ENCODE measurements at places on chromosomes 2 and 18.

DNA sequence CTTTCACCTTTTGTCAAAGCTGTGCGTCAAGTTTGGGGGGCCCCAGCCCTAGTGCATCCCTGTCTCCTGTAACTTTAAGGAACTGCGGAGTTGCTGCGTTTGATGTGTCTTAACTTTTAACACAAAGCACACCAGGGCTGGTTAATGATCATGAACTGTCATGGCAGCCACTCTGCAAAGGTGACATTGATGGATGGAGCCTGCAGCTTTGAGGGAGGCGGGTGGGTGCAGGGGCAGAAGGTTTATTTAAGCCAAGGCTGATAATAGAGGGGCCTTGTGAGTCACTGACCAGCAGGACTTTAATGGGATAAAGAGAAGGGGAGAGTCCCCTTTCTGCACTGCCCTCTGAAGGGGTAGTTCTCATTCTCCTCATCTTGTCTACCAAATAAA, 190.2 kb upstream of the GATA6 start:
- DNase-seq: no peak

- DNase-seq: no peak
Measured at GRCh38 chr18:75475228-75475627, 47.7 kb upstream of the SMIM21 start.

DNA sequence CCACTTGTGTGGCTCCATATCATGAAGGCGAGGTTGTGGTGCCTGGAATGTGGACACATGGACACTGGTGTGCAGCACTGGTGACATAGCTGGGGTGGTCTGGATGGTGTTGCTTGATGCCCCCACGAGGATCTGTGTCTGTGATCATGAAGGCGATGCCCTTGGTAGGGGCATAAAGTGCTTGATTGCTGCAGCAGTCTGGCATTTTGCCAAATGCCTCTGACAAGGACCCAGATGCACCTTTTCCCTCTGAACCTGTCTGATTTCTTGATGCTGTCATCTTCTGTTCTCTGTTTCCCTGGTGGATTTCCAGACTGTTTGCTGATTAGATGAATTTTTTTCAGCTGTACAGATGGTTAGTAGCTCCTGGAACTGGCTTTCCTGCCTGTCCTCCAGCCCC, 752.0 kb upstream of the HS6ST1 start:
- no peak for DNase-seq

DNA sequence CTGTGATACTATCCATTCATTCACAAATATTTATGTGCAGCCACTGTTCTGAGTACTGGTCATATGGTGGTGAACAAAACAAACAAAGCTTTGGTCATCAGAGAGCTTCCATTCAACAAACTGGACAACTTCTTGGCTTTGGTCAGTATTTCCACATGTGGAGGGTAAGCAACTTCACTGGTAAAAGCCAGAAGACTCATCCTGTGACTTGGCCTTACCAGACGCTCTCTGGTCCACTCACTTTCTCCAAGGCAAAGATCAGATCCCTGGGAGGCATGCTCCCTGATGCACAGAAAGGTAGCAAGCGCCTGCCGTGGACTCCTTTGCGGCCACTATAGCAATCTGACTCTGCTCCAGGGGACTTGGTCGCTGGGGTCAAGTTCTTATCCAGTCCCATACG, 179.5 kb downstream of the EN1 start:
- no peak for DNase-seq

- no peak for DNase-seq
Measured at GRCh38 chr2:168751104-168751740, 51.2 kb upstream of the NOSTRIN start.

DNA sequence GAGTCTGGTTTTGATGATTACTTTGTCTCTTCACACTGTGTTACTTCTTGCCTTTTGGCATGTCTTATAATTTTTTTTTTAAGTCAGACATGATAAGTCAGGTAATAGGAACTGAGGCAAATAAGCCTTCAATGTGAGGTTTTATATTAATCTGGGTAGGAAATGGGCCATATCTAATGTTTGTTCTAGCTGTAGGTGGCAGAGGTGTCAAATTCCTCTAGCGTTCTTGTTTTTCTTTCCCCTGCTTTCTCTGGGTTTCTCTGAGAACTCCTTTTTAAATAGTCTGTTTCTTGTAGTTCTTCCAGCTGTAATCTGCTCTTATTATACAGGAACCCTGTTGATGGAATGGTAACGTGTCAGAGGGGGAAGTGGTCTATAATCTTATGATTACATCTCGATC, 5.7 kb downstream of the SP140 start:
- DNase-seq: no peak

DNA sequence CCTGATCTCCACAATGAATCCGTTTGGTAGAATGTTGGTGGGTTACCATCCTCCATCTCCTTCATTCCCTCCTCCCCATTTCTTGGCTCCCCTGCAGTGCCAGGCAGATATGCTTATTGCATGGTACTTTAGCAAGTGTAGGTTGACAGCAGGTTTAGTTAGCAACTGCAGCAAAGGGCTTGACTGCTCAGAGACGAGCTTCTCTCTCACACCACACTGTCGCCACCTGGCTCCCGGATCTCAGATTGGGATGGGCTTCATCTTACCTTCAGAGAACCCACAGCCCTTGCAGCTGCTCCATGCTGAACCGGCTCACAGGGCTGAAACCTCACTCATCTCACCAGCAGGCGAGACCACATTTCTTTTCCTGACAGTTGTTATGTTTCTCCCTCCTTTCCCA, 88.8 kb downstream of the VWA3B start:
- no peak for DNase-seq

GRCh38 chr2:66851449-66851872, 416.5 kb downstream of the MEIS1 start:
- no peak for DNase-seq

DNA sequence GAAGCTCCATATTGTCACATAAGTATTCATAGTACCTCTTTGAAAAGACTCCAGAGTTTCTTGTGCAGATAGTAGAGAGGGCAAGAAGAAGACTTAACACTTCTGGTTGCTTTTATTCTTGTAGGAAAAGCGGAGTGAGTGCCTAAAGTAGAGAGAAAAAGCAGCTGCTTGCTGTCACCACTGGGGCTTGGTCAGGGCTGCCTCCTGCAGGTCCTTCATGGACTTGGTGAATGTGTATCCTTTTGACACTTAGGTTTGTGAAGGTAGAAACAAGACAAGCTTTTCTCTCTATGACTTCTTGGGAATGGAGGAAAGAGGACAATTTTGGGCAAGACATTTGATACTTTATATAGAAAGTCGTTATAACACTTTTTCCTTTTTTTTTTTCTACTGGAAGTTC, 312.8 kb upstream of the FANCL start:
- no peak for DNase-seq

GRCh38 chr18:61869636-61870035, 23.2 kb downstream of the RNF152 start:
- DNase-seq: no peak

GRCh38 chr2:10920764-10921388, 9.1 kb downstream of the KCNF1 start:
- no peak for DNase-seq

- DNase-seq: no peak
Measured at GRCh38 chr2:234703258-234703657, 206.4 kb upstream of the ARL4C start.

DNA sequence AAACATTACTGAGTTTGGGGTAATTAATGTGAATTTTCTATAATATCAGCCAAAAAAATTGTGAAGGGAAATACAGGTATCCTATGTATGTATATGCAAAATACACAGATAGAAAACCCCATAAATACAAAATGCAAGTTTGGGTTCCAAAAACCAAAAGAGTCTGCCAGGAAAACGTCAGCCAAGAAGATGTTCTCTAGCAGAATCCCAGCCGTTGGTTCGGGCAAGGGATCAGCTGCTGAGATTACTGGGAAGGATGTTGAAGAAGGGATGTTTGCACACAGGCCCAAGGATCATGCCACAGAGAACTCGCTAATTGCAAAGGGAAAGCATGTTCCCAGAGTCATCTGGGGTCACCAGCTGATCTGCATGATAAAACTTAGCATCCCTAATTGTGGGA, 9.5 kb upstream of the ANO7 start:
- no peak for DNase-seq

DNA sequence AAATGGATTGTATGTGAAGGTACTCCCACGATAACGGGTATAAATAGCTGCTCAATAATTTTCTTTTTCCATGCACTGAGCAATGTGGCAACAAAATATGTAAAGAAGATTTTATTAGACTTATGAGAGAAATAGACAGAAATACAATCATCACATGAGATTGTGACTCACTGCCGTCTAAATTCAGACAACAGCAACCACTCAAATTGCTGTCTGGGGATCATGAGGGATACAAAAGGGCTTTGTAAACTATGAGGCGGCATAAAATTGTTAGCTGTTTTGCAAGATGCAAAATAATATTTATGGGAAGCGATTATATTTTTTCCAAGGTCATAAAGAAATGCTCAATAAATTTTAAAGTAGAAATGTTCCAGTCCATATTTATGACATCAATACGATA, 259.1 kb upstream of the AGAP1 start:
- no peak for DNase-seq

- DNase-seq: no peak
Measured at GRCh38 chr2:152370783-152371182, 35.8 kb downstream of the FMNL2 start.

- DNase-seq: no peak
Measured at GRCh38 chr2:103960951-103961350, 893.0 kb upstream of the POU3F3 start.

- DNase-seq: no peak
Measured at GRCh38 chr18:76410660-76411417, 84.2 kb downstream of the ZNF516 start.

DNA sequence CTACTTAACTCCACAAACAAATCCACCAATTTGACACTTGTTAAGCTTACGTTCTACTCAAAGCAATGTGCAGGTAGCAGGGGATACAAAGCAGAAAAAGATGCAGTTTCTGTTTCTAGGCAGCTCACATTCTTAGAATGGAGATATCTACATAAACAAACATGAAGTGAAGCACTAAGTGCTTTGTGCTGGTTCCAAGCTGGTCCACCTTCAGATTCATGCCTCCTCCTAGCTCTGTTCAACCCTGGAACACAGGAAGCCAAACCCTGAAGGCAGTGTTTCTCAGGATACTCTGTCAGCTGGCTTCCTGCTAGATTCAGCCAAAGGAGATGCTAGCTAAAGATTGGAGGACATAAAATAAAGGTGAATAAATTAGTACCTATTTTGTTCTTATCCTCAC, 55.3 kb upstream of the NOL4 start:
- DNase-seq: no peak
